ENCODE measurements at places on chromosomes 11 and 22.

GRCh38 chr11:36577859-36578258 is 10.1 kb downstream of the RAG1 start:
- no peak for DNase-seq

DNA sequence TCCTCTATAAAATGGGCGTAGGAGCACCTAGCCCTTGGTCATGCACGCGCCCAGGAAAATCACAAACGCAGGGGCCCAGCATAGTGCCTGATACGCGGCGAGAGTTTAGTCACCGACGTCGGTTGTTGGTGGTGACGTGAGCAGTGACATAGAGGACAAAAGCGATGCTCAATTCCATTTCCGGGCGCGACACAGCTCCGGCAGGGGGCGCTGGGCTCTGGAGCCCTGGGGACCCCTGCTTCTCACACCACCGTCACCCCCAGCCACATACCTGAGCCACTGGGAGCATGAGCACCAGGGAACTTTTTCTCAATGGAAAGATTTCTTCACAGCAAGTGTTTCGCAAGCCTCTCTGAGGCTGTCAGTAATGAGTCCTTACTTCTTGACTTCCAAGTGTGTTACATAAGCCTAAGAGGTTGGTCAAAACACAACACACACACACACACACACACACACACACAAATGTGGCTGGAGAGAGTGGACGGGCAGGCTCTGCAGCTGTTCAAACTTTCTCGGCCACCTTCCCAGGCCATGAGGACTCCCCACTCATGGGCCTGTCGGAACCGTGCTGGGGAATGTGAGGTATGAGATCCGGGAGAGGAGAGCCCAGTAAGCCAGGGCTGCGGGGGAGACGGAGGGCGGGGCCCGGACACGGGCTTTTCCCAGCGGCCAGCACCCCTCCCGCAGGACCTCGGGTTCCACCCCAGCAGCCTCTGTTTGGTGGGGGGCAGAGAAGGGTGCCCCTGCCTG is 36.9 kb upstream of the LINC01488 start:
- DNase-seq, result no peak

- no peak for DNase-seq
Observed at GRCh38 chr22:45271667-45272201, 13.0 kb upstream of the UPK3A start.

DNA sequence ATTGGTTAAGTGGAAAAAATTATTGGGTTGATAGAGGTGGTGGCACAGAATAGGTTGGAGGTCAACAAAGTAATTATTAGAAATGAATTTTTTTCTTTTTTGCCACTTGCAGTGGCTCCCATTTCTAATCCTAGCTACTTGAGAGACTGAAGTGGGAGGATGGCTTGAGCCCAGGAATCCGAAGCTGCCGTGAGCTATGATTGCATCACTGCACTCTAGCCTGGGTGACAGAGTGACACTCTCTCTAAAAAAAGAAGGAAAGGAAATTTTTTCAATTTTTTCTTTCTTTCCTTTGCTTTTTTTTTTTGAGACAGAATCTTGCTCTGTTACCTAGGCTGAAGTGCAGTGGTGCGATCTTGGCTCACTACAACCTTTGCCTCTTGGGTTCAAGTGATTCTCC is 2.2 kb upstream of the BCO2 start:
- DNase-seq, result no peak

DNA sequence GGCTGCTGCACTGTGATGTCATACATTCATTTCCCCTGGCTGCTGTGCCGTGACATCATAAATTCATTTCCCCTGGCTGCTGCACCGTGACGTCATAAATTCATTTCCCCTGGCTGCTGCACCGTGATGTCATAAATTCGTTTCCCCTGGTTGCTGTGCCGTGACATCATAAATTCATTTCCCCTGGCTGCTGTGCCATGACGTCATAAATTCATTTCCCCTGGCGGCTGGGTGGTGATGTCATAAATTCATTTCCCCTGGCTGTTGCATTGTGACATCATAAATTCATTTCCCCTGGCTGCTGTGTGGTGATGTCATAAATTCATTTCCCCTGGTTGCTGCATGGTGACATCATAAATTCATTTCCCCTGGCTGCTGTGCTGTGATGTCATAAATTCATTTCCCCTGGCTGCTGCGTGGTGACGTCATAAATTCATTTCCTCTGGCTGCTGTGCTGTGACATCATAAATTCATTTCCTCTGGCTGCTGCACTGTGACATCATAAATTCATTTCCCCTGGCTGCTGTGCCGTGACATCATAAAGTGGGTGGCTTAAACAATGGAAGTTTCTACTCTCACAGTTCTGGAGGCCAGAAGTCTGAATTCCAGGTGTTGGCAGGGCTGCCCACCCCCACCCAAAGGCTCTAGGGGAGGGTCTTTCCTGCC is 301.1 kb downstream of the SHANK2 start:
- DNase-seq, result no peak

DNA sequence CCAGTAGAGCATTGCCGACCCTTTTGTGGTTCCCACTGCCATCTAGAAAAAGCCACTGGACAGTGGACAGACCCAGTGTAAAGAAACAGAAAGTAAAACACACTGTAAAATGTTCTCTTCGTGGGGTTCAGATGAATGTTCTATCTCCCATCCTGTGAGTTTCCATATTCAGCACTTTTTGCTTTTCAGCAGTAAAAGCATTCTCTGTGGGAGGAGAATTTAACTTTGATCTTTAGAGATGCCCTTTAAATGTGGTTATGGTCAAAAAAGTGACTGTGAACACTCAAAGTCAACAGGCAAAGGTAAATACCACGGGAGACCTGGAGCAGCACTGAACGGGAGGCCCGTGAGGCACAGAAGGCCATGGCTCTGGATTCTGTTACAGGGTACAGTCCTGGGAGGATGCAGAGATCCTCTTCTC is 53.9 kb downstream of the FLI1 start:
- DNase-seq, result no peak

GRCh38 chr11:45669146-45669545 is 3.7 kb upstream of the CHST1 start:
- no peak for DNase-seq

- DNase-seq, result no peak
Observed at GRCh38 chr22:38745676-38746460, 9.9 kb downstream of the SUN2 start.

DNA sequence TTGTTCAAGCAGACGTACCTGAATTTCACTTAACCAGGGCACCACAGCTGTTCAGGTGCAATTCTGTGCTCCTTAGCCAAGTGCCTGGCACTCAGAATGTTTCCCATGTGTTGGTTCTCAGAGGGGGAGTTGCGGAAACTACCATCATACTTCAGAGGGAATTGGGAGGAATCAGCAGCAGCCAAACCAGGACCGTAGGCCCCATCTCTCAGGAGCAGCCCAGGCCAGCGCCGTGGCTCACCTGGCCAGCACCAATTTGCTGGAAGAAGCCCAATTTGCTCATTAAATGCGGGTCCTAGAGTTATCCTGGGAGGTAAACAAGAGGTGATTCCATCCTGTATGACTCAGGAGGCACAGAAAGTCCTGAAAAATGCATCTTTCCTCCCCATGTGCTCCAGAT is 435.4 kb downstream of the BRD1 start:
- DNase-seq, result no peak

GRCh38 chr22:45994491-45995404 is 17.8 kb upstream of the WNT7B start:
- DNase-seq, result no peak

DNA sequence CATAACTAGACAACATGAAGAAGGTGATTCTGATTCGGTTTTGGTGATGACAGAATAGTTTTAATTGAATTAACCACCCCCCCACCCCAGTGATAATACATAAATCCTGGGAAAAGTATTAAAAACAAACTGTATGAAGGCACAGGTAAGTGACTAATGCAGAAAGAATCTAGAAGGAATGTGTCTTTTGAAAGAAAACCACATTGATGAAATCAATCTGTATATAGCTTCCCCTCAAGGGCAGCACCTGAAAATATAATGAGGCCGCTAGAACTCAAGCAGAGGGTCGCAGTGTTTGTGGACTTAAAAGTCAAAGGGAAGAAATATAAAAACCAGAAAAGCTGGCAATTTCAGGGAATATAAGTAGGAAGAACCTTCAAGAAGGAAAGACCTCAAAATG is 580.5 kb upstream of the CHORDC1 start:
- no peak for DNase-seq

Measured in NCI-H1092 treated with DMSO at 0.1 percent for 48 hours (cell line).